CD4-positive, alpha-beta T cell treated with Interleukin-21 for 1 hour (primary cell): ENCODE measurements at places on chromosomes 6 and 20.

GRCh38 chr6:157255079-157255478, 68.2 kb downstream of the TMEM242 start:
- no peak for DNase-seq

DNA sequence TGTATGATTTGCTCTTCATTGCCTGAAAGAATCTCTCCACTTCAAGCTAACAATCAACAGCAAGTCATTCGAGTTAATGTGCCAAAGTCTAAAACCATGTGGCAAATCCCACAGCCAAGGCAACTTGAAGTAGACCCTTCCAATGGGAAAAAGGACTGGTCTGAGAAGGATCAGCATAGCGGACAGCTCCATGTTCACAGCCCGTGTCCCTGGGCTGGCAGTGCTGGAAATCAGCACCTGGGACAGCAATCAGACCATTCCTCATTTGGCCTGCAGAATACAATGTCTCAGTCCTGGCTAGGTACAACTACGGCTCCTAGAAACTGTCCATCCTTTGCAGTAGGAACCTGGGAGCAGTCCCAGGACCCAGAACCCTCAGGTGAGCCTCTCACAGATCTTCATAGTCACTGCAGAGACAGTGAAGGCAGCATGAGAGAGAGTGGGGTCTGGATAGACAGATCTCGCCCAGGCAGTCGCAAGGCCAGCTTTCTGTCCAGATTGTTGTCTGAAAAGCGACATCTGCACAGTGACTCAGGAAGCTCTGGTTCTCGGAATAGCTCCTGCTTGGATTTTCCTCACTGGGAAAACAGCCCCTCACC, 1.1 kb downstream of the GJA10 start:
- no peak for DNase-seq

GRCh38 chr6:45772051-45772450, 243.6 kb downstream of the CLIC5 start:
- DNase-seq, result no peak

DNA sequence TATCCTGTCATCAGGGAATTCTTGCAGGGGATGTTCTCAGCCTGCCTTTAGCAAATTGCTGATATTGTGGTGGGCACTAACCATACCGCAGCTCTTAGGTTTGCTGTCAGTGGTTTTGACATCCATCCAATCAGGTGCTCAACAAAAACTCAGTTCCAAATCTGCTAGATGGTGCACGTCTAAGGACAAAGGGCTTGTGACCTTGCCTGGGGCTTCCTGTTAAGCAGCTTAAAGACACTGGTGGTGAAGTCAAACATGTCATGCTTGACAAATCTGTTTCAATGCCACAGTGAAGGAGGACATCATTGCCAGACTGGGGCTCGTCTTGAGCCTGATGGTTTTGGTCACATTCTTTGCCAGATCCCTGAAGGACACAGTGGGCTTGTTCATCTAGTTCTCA, 179.8 kb upstream of the NOX3 start:
- no peak for DNase-seq

DNA sequence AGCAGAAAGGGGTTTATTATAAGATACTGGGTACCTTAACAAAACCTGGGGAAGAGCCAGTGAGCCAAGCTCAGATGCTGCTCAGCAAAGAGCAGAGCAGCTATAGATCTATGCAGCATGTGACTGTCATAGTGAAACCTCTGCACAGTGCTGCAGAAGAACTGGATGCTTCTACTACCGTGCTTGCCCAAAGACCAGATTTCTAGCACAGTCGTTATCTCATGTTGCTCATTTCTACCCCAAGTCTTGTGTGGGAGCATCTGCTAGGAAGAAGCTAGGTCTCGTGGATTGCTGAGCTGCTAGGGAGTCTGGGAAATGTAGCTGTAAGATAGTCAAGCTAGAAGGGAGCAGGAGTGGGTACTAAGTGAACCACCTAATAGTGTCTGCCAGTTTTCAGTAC, 31.7 kb upstream of the GNRH2 start:
- DNase-seq, result no peak
